Occipital lobe (tissue), 3 donors: ENCODE measurements at places on chromosomes 6 and 20. TPM values are rescaled to one million over a fixed set of nuclear protein-coding genes. Genes with fewer than 3 reads are reported as not detected.

Gene ADGRB3
- total RNA-seq, result 179 TPM

Gene WDR46
- total RNA-seq, result 42.6 TPM

Gene LKAAEAR1
- total RNA-seq, result 0.78 TPM

Gene MROH8
- total RNA-seq, result 3.0 TPM

Gene AGER
- 0.78 TPM for total RNA-seq

Gene GSTA3
- total RNA-seq, result not detected

Gene CENPW
- total RNA-seq, result 7.5 TPM
